ENCODE measurements at places on chromosomes 16 and 17.

GRCh38 chr17:40075942-40076498 is 13.3 kb downstream of the THRA start:
- DNase-seq = no peak

DNA sequence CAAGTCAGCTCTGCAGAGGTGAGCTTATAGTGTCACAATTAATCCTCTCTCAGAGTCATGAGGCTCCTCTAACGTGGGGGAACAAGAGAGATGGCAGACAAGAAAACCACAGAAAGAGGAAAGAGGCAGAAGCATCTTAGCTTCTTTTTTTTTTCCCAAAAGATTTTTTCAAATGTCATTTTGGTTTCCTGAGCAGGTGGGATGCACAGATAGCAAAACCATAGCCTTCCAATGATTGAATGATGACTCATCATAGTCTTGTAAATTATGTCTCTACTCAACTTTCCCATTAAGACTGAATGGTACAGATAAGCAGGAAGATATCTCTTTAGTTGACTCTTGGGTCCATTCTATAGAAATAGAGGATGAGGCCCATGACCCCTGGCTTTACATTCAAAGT is 162.8 kb upstream of the ZFHX3 start:
- DNase-seq = no peak

- peak; percentile 10 for DNase-seq
Observed at GRCh38 chr17:73203135-73203787, 10.4 kb downstream of the COG1 start.

- no peak for DNase-seq
Observed at GRCh38 chr16:47567321-47567720, 106.2 kb downstream of the PHKB start.

DNA sequence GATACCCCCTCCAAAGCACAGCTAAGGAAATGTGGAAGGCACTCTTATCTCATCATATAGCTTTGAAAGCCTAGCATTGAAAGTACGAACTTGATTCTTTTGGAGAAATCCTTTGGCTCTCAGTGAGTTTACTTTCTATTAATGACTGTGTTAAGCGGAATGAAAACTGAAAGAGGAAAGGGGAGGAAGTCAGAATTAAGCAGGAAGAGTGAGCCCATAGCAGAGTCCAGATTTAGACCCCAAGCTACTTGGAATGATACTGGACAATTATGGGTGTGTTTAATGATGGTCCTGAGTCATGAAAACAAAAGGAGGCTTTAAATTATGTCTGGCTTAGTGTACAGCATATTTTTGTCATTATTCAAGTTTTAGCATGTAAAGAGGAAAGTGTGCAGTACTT is 42.2 kb downstream of the TENT4B start:
- DNase-seq = no peak

DNA sequence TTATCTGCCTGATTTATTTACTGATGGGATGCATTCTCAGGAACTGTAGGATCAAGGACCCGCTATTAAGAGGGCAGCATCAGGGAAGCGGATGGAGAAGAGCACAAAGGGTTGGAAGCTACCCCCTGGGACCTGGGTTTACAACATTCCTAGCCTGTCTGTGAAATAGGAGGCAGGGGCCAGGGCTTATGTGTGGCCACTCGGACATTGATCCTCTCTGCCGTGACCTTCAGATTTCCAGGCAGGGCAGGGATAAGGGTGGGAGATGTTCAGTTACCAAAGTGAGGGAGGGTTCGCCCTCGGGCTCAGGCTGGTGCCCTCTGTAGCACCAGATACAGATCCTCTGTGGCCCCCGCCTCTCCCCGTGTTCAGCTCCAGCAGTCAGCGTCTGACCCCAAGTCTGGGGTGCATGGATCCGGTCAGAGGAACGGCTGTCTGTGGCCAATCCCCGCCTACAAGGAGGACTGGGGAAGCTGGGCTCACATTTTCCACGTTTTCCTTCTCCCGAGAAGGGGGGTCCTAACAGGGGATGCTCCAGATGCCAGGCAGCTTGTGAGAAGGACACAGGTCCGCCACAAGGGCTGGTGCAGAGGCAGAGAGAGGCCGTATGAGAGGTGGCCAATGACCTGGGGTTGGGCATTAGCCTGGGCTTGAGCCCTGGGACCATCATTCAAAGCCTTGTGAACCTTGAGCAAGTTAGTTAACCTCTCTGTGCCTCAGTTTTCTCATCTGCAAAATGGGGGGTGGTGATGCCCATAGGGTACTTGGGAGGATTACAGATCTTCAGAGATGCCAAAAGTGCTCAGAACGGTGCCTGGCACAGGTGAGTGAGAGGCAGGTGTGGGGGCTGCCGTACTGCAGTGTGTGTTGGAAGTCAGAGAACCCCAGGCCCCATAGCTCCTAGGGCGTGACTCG is 48.3 kb downstream of the ATP2C2 start:
- DNase-seq = no peak

- DNase-seq = no peak
Observed at GRCh38 chr17:80025140-80025539, 10.5 kb downstream of the TBC1D16 start.
